ENCODE measurements at places on chromosomes 13 and 19.

DNA sequence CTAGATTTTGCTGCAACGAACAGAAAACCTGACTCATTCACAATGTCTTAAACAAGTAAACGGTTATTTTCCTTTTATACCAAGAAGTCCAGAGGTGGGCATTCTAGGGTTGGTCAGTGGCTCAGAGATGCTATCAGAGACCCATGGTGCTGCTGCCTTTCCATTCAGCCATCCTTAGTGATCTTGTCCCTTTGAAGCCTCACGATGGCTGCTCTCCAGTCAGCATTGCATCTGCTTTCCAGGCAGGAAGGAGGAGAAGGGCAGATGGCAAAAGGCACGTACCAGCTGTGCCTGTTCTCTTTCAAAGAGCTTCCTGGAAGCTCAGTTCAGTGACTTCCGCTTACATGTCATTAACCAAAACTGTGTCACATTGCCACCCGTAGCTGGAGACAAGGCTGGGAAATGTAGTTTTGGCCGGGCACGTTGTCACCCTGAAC, 30.1 kb downstream of the WDFY2 start:
- DNase-seq, result no peak

- no peak for DNase-seq
Observed at GRCh38 chr13:89726690-89727435, 1620.6 kb upstream of the MIR17HG start.

GRCh38 chr13:107373551-107373950, 805.6 kb upstream of the ARGLU1 start:
- DNase-seq, result peak; percentile 76

DNA sequence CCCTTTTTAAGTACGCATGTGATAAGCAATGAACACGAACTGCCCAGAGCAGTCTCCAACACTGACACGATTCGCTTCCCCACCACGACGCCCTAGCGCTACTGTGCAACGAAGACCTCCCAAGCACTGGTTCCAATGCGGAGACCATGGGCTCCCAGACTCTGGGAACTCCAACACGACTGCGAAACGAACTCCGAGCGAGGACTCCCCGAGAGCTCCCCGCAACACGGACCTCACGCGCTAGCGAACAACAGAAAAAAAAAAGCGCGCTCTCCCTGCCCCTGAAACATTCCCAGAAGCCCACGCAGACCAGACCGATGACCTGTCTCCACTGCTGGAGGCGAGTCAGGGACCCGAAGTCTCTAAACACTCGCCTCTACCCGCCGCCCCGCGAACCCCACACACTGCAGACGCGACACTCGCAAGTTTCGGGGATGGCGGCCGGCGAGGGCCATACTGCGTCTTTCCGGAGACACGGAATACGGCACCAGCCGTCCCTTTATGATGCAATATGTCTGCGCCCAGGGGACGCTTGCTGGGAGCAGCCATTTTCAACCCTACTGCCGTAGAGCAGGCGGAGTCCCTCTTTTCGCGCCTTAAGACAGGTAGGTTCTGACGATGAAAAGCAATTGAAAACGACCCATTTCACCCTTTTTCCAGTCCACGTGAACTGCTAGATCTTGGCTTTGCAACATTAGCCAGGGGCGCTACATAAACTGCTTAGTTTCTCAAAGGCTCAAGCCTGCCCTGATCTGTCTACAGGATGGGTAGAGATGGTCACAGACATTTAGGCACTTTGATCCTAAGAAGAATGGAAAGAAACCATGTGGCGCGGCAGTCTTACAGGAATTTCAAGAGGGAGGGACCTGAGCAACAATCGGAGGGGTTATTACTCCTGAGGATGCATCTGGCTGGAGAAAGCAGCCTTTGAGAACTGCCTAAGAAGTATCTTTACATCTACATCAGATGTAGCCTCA, at the start of gene ZNF577:
Gene ZNF577 (minus strand): TSS at position 430 of the 977 bp plus-strand sequence. CDS start 7,569 bp downstream, outside the sequence.
- no peak for DNase-seq

DNA sequence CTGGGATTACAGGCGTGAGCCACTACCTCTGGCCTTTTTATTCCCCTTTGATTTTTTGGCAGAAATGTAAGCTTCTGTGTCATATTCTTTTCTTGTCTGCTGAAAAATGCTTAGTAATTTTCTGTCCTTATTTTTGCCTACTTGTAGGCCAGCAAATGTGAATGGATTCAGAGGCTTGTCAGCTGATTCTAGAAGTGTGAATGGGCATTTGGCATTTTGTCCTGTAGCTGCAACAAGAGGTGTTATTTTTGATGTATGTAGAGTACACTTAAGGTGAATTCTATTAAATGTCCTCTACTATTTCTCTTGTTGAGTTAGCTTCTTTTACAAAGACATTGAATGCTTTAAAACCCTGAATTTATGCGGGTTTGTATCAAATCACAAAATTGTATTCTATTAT, 50.0 kb downstream of the FRY start:
- DNase-seq, result no peak

DNA sequence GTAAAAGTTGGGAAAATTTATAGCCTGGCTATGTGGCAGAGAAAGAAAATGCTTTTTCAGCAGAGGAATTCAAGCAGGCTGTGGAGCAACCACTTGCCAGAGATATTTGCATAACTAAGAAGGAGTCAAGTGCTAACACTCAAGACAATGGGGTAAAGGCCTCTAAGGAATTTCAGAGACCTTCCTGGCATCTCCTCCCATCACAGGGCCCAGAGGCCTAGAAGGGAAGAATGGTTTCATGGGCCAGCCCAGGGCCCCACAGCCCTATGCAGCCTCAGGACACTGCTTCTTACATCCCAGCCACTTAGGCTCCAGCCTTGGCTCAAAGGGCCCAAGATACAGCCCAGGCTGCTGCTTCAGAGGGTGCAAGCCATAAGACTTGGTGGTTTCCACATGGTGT, 14.3 kb downstream of the SLC15A1 start:
- DNase-seq, result peak; percentile 5

DNA sequence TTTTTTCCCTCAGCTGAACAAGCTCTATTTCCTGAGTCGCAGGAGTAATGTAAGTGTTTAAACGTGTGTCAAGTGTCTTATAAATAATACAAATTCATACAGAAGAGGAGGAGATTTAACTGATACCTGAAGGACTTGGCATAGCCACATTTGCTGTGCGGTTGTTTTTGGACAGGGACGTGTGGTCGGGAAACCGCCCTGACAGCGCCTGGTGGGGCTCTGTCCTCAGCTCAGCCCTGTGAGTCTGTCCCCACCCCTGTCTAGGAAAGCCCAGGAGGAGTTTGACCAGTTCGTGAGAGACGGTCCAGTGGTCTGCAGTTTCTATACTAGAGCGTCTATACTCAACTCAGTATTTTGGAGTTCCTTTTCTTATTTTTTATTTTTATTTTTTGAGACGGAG, 16.7 kb downstream of the ZIC2 start:
- DNase-seq, result no peak

DNA sequence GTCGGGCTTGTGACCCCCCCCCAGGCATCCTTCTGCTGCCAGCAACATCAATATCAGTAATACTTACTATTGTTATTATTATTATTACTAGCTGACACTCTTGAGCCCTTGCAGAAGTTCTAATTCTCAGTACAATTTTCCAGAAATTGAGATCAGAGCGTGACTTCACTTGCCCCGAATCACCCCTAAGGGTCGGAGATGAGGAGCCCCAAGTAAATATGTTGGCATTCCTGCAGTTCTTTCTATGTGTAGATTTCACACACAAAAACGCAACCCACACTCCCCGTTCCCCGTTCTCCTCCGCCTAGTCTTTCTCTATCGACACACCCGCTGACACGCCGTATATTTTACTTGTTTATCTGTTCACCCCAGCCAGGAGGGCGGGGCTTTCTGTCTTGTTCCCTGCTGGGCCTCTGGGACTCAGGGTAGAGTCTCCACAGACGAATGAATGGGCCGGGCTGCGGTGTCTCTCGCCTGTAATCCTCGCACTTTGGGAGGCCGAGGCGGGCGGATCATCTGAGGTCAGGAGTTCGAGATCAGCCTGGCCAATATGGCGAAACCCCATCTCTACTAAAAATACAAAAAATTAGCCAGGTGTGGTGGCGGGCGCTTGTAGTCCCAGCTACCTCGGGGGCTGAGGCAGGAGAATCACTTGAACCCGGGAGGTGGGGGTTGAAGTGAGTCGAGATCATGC, 14.7 kb downstream of the TLE5 start:
- DNase-seq, result peak; percentile 50

DNA sequence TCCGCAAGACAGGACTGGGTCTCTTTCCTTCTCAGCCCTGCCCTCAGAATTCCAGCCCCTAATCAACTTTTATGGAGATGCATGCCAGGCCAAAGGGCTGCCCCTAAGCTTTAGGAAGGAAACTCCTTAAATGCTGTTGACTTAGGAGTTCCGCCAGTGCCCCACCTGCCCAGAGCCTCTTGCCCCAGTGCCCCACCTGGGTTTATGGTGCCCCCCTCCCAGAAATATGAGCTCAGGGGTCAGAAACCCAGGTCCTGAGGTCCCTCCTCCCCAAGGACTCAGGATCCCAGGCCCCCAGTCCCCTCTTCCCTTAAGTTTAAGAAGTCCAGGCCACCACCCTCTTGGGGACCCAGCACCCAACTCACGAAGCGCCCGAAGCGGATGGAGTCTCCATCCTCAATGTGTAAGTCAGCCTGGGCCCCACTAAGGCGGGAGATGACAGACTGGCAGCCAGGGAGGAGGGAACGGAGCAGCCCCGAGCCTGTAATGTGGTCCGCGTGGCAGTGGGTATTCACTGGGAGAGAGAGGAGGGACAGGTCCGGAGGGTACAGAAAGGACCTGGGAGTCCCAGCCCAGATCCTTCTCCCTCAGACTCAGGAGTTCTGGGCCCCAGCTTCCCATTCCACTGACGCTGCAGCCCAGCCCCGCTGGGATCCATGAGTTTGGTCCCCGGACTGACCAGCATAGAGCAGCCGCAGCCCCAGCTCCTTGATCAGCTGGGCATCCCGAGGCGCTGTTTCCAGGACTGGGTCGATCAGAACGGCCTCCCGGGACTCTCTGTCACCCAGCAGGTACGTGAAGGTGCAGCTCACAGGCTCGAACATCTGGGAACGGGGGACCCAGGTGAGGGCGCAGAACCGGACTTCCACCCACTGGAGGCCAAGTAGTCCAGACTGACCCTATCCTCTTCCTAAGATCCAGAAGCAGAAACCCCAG, 897 bp downstream of the ETHE1 start:
- no peak for DNase-seq

DNA sequence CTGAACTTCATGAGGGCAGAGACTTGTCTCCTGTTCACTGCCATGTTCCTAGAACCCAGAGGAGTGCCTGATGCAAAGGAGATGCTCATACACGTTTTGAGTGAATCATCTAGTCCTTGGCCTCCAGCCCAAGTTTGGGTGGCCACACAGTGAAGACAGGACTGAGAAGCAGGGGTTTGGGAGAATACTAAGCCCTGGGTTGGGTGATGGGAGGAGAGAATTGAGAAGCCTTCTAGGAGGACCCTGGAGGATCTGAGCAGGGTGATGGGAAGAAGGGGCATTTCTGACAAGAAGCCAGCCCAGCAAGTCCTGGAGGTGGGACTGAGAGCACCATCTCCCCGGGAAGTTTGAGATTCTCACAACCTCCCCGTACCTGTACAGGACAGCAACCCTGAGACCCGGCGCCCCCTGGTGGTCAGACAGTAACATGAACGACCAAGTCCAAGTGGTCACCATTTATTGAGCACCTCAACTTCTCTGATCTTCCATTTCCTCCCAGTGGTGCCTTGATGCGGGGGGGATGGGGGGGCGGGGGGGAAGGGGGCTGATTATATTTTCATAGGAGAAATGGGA, 11.0 kb downstream of the CTU1 start:
- DNase-seq, result peak; percentile 69

- DNase-seq, result no peak
Observed at GRCh38 chr13:35388441-35389355, 87.8 kb downstream of the MAB21L1 start.

GRCh38 chr13:114005206-114005724, 31.4 kb upstream of the C13orf46 start:
- DNase-seq, result no peak

- DNase-seq, result no peak
Observed at GRCh38 chr19:17402982-17403855, 2.2 kb downstream of the BST2 start.

GRCh38 chr19:16258440-16258903, 60.8 kb downstream of the AP1M1 start:
- DNase-seq, result no peak

- no peak for DNase-seq
Observed at GRCh38 chr19:1985588-1986356, 29.7 kb downstream of the BTBD2 start.

DNA sequence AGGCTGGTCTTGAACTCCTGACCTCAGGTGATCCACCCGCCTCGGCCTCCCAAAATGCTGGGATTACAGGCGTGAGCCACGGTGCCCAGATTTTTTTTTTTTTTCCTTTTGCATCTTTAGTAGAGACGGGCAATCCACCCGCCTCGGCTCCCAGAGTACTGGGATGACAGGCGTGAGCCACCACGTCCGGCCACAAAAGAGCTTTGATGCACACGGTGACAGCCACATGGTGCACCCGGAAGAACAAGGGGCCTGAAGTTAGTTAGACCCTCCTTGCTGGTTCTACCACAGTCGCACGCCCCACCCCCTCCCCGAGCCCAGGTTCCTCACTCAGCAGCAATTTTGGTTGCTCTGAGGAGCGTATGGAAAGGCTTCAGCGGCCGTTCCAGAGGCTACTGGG, 54.2 kb upstream of the USE1 start:
- no peak for DNase-seq

GRCh38 chr13:113927661-113928581, 46.0 kb downstream of the C13orf46 start:
- DNase-seq, result peak; percentile 65

GRCh38 chr19:14519860-14520407, 1.7 kb upstream of the DNAJB1 start:
- peak; percentile 98 for DNase-seq

GRCh38 chr19:15564534-15565168, 50.4 kb upstream of the CYP4F8 start:
- DNase-seq, result no peak
